ENCODE measurements at places on chromosomes 7 and 10.

DNA sequence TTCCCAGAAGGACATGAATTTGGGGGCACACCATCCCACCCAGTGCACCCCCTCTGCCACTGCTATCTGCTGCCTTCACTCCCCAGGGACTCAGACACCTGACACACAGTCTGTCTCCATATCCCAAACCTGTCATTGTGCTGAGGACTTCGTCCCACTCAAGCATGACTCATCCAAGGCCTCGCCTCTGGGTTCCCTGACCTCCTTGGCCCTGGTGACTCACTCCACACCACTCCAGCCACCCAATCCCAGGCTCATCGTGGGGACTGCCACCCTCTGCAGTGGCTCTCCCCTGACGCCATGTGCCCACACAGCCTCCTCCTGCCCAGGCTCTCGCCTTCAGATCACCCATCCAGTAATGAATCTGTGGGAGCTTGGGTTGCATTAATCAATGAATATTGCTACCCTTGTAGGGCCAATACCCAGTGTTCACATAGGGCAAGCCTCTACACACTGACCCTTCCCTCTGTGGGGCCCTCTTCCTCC is 6.6 kb upstream of the INSIG1 start:
- no peak for DNase-seq

- DNase-seq = no peak
Measured at GRCh38 chr7:17671956-17672355, 268.3 kb downstream of the SNX13 start.

- peak; percentile 82 for DNase-seq
Measured at GRCh38 chr10:43204943-43205671, 61.8 kb downstream of the RASGEF1A start.

DNA sequence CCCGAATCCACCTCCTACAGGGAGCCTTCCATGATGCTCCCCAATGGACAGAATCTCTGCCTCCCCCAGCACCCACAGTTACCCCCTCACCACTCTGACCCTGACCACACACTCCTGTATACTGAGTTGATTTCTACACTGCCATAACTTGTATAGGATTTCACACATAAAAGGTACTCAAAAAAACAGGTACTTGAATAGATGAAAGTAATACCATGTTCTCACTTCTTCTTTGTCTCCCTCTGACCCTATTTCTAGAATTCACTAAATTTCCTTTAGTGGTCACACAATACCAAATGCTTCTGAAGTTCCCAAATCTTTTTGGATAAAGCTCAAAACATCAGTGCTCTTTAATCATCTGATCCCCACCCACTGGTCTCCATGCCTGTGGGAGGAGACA is 45.4 kb downstream of the HSPA12A start:
- DNase-seq = no peak

DNA sequence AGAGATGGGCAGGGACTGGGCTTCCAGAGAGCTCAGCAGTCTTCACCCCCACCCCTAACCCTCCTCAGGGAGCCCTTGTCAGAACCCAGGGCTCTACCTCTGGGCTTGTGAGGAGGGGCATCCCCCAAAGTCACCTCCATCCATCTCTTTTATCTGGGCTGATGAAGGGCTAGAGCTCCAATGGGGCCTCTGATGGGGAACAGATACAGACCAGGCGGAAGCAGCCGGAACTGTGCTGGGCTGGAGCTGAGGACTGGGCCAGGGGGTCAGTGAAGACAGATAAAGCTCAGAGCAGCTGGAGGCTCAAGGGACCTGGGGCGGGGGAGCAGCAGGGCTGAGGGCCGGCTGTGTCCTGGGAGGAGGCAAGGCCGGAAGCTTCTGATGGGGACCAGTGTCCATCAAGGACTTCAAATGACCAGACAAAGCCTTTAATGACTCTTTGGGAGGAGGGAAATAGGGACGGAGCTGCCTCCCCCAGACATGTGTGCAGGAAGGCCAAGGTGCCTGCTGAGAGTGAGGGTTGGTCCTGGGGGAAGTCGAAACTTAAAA is 10.2 kb downstream of the KAZALD1 start:
- no peak for DNase-seq
